ENCODE measurements at places on chromosomes 5 and 9.

- no peak for DNase-seq
These were observed 599 bp downstream of the RAD1 start for GRCh38 chr5:34914671-34915138.

- DNase-seq: no peak
These were observed 55.0 kb downstream of the SH3PXD2B start for GRCh38 chr5:172399336-172399735.

- peak; percentile 27 for DNase-seq
These were observed 8.4 kb upstream of the CERCAM start for GRCh38 chr9:128412120-128412790.

- no peak for DNase-seq
These were observed 2.1 kb downstream of the FGF18 start for GRCh38 chr5:171421331-171422262.

- peak; percentile 62 for DNase-seq
These were observed 16.8 kb upstream of the NSD1 start for GRCh38 chr5:177116631-177117373.

DNA sequence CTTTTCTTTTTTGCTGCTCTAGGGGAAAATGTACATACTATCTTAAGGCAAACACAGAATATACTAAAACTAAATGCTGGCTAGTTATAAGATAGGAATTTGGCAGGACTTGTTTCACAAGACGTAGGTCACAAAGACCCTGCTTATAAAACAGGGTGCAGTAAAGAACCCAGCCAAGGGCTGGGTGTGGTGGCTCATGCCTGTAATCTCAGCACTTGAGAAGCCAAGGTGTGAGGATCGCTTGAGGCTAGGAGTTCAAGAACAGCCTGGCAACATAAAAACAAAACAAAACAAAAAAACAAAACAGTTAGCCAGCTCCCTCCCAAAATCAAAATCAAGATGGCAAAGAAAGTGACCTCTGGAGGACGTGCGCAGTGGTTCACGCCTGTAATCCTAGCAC, 49.5 kb upstream of the DENND4C start:
- DNase-seq: no peak

DNA sequence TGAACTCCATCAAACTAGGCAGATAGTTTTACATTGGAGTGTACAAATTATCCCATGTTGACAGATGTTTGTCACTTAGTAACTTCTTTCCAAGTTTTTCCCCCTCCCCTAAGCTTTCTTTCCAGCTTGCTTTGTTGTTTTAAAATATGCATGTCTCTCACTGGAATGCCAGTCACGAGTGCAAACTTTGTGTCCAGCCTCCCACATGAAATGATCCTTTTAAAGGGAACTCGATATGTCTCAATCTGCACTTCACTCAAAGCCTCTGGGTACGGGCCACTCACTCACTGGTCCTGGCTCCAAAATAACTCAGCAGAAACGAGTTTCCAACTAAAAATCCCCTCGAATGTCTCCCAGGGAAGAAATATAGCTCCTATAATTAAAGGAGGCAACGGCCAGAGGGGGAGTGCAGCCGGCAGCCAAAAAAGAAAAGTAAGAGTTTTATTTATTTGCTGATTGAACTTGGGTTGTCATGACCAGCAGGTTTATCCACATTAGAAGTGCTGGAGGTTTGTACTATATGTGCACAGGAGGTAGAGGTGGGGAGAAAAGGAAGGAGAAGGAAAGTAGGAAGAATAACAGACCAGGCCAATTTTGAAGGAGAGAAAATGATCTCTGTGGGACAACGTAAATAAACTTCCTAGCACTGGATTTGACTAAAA, 17.5 kb downstream of the NR2F1 start:
- DNase-seq: no peak

- no peak for DNase-seq
These were observed 1.2 kb upstream of the RNF38 start for GRCh38 chr9:36401164-36401740.

DNA sequence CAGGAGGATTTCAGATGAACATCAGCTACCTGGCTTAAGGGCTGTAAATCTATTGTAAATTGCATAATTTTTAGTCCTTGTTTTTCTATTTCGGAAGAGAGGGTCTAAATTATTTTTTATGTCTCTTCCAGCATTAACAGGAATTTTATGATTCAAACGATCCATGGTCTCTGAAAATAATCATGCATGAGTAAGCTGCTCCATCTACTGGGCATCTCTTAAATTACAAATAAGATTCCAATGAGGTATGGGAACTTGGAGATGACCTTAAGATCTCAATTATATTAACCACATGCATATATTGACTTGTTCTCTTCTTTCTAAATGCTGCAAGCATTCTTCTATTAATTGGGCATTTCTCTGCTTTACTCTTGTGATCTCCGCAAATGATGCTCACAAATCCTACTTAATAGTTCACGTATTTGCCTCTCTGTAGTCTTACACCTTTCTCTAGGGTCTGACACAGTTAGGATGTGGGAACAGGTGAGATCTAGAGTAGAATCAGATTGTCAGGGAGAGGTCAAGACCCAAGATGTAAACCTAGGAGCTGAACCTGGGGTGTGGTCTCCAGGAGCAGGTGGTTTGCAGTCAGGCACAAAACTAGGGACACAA, 86.9 kb downstream of the NUDT12 start:
- no peak for DNase-seq

GRCh38 chr5:176806137-176806536, 4.2 kb upstream of the UNC5A start:
- no peak for DNase-seq

DNA sequence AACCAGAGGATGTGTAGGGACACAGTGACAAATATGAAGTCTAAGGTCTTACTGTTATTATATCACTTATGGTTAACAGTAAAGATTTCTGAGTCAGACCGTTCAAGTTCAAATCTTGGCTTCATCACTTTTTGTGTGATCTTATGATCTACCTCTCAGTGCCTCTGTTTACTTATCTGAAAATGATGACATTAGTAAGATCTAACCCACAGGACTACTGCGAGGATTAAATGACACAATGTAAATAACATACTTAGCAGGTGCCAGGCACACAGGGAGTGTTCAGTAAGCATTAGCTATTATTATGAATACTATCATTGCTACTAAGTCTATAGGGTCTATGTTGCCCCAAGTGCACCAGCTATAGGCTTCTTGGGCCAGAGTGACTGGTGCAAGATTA, 2.0 kb downstream of the IRF1 start:
- DNase-seq: no peak

- DNase-seq: peak; percentile 42
These were observed 29.8 kb upstream of the FABP6 start for GRCh38 chr5:160199410-160199911.

DNA sequence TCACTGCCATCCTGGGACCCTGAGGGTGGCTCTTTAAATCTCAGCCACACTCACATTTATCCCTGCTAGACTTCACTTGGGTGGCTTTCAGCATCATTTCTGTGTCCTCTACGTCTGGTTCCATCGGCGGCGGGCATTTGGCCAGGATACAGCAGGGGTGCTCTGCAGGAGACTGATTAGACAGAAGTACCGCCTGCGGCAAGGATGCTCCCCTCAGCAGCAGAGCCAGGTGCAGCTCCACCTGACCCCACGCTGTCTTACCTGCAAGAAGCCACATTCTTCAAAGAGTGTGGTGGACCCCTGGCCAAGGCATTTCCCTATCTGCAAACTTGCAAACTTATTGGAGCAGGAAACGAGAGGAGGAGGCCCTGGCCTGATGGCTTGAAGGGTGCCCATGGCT, 309.8 kb upstream of the IRX4 start:
- no peak for DNase-seq

DNA sequence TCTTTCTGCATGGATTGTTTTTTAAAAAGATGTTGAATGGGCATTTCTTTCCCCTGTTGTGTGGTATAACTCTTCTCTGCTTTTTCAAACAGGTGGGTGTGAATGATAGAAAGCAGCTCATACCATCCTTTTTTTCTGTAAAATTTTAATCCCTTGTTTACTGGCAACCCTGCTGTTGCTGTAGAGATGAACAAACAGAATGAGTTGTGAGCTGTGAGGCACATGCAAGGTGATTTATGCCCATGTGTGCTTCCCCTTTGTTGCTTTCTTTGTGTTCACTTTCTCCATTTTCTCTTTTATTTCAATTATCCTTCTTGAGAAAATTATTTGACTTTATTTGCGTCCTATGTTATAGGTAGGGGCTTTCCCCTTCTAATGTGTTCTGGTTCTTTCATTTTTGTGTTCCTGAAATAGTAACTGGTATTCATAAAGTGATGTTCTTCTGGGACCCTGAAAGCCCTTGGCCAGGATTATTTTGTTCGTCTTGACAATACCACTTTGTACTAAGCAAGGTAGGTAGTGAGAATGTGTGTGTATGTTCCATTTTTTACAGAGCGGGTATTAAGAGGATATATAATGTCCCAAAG, 79.9 kb downstream of the AOPEP start:
- no peak for DNase-seq

DNA sequence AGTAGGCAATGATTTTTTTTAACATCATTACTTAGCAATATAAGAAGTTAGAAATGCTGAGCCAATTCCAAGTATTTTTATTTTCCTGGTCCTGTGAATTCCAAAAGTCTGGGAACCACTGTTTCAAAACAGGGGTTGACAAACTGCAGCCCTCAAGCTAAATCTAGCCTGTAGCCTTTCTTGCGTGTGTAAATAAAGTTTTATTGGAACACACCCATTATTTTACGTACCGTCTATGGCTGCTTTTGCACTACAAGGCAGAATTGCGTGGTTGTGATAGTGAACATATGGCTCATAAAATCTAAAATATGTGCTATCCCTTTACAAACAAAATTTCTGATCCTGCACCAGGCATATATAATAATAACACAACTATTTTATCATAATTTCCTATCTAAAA, 279.1 kb downstream of the SAXO1 start:
- DNase-seq: no peak

GRCh38 chr5:60563696-60564324, 136.2 kb downstream of the DEPDC1B start:
- DNase-seq: no peak

DNA sequence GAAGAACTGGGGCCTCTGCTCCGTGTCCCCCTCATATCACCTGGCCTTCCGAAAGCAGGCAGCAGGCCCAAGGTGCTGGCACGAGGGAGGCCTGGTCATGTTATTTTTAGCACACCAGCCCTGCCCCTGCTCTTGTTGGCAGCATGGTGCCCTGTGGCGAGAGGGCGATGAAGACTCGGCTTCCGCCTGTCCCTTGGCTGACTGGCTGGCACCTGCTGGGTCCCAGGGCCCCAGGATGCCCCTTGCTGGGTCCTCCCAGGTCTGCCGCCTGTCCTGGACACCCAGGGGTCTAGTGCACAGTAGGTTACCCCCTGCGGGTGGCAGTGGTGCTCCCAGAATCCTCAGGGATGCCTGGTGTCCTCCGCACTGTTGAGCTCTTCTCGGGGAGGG, 77.0 kb downstream of the RXRA start:
- DNase-seq: no peak
